Aorta (tissue), 5 donors: ENCODE measurements at places on chromosomes 4 and X. TPM values are rescaled to one million over a fixed set of nuclear protein-coding genes. Genes with fewer than 3 reads are reported as not detected.
A peak's percentile ranks its signal among the peaks of the same experiment; 100 is the strongest.

FAM47E gene
- 2.4 TPM for total RNA-seq

ZNF674 gene
- 7.9 TPM for total RNA-seq

TGIF2LX gene
- not detected for total RNA-seq

SEC24D gene
- 126 TPM for total RNA-seq

BBS12 gene
- total RNA-seq, result 3.8 TPM

GRCh38 chr4:169618286-169618685 lies 2.1 kb upstream of the CLCN3 start:
- no peaks in the 10 kb centered on the region for H3K27me3 ChIP-seq
- DNase-seq, result no peak
- H3K4me3 ChIP-seq, result no peak overlapping the region
- no peaks in the 10 kb centered on the region for H3K4me1 ChIP-seq

GRCh38 chr4:140240237-140240636 lies 86.3 kb upstream of the MAML3 start:
- H3K27ac ChIP-seq, result no peak overlapping the region
- DNase-seq, result no peak
- no peak overlapping the region for H3K4me3 ChIP-seq
- H3K36me3 ChIP-seq, result no peaks in the 10 kb centered on the region
- no peaks in the 10 kb centered on the region for H3K27me3 ChIP-seq
- H3K4me1 ChIP-seq, result no peaks in the 10 kb centered on the region

- no peak overlapping the region for H3K4me3 ChIP-seq
- no peaks in the 10 kb centered on the region for H3K27me3 ChIP-seq
- no peak for DNase-seq
- peaks cover 2% of the 10 kb centered on the region for H3K4me1 ChIP-seq
- H3K36me3 ChIP-seq, result no peaks in the 10 kb centered on the region
These were observed 4.3 kb downstream of the TSPYL2 start for GRCh38 chrX:53086464-53086863.

- no peaks in the 10 kb centered on the region for H3K27me3 ChIP-seq
- H3K27ac ChIP-seq, result no peak overlapping the region
These were observed 21.9 kb downstream of the ERCC6L start for GRCh38 chrX:72216973-72217372.

DNA sequence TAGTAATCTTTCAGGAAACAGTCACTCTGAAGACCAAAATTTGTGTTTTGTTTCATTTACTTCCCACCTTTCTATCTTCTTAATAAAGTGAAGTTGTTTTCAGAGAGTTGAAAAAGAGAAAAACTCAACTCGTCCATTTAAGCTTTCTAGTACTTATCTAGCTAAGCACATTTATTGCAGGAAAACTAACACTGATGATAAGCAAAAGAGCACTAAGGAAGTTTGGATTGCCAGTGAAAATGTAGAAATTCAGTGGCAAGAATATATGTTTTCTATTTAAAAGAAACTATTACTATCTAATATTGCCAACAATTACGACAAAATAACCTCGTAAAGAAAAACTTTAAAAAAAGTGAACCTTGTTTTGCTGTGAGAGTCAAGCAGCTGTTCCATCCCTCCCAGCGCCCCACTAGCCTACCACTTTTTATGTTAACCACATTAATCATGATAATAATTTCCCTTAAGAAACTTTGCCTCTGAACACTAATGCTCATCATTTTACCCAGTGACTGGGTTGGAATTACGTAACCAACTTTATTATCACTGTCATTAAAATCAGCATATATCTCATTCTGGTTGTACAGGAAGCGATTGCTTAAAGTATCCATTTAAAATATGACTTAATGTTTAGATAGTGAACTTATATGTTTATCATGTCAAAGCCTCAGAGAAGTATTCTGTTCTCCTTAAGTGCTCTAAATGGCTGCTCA lies 24.8 kb downstream of the SPRY1 start:
- H3K36me3 ChIP-seq, result no peaks in the 10 kb centered on the region
- H3K27me3 ChIP-seq, result no peaks in the 10 kb centered on the region
- peaks cover 2% of the 10 kb centered on the region for H3K4me1 ChIP-seq
- H3K4me3 ChIP-seq, result no peak overlapping the region

DNA sequence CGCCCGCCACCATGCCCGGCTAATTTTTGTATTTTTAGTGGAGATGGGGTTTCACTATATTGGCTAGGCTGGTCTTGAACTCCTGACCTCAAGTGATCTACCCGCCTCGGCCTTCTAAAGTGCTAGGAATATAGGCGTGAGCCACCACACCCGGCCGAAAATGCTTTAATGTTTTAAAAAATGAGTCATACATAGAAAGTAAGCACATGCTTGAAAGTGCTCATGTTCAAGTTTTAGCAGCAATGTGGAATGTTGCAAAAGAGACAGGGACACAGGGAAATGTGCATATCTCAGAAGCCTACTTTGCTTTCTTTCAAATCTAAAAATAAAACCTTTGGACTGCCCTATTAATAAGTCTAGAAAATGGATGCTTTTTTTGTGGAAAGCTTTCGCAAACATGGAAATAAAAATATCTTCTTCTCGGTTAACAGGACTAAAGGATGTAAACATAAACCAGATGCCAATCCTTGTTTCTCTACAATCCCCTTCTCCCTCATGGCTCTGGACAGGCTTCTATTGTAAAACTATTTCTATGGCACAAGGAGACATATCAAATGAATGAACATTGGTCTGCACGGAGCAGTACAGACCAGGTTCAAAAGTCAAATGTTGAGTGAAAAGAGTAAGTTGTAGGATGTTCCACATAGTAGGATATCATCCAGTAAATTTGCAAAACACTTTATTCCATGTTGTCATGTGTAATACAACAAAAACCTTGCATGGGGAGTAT lies 15.0 kb downstream of the MECP2 start:
- no peak overlapping the region for H3K27ac ChIP-seq
- no peaks in the 10 kb centered on the region for H3K36me3 ChIP-seq
- H3K27me3 ChIP-seq, result no peaks in the 10 kb centered on the region

- no peaks in the 10 kb centered on the region for H3K36me3 ChIP-seq
- H3K27me3 ChIP-seq, result no peaks in the 10 kb centered on the region
- DNase-seq, result no peak
- no peak overlapping the region for H3K4me3 ChIP-seq
These were observed 46.7 kb downstream of the FGF16 start for GRCh38 chrX:77493677-77494553.

GRCh38 chr4:186570193-186570996 lies 15.0 kb upstream of the MTNR1A start:
- no peaks in the 10 kb centered on the region for H3K36me3 ChIP-seq
- peak overlapping the region; percentile 52 for H3K4me3 ChIP-seq
- no peak overlapping the region for H3K27ac ChIP-seq
- no peaks in the 10 kb centered on the region for H3K27me3 ChIP-seq
- H3K4me1 ChIP-seq, result no peaks in the 10 kb centered on the region

DNA sequence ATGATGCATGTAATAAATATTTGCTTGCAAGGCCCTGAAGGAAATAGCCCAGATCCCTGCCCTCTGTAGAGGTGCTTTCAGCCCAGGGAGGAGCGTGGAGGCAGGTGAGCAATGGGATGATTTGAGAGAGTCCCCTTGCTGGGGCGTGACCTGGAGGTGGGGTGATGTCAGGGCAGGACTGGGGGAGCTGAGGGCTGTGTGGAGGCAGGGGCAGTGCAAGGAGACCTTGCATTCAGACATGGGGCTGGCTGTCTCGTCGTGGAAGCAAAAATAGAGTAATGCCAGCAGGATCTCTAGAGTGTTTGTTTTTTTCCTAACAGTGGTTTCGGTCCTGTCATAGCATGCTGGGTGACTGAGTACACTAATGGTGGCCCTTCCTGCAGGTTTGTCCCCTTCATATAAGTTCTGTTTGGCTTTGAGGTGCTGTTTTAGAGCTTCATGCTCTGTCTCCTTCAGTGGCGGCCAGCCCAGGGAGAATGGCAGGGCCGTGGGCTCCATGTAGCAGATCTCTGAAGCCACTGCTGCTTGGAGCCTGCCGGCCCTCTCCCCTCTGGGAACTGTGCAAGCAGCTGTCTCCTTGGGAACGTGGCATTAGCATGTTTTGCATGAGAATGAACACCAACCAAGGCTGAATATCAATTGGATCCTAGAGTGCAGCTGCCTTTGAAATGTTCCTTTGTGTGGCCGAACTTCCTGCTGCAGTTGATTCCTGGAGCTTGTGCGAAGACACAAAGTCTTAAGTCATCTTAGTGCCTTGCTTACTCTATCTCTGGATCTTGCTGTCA lies 39.3 kb upstream of the CLDN34 start:
- H3K27ac ChIP-seq, result no peak overlapping the region
- no peaks in the 10 kb centered on the region for H3K27me3 ChIP-seq
- H3K4me1 ChIP-seq, result no peaks in the 10 kb centered on the region
- no peak overlapping the region for H3K4me3 ChIP-seq

DNA sequence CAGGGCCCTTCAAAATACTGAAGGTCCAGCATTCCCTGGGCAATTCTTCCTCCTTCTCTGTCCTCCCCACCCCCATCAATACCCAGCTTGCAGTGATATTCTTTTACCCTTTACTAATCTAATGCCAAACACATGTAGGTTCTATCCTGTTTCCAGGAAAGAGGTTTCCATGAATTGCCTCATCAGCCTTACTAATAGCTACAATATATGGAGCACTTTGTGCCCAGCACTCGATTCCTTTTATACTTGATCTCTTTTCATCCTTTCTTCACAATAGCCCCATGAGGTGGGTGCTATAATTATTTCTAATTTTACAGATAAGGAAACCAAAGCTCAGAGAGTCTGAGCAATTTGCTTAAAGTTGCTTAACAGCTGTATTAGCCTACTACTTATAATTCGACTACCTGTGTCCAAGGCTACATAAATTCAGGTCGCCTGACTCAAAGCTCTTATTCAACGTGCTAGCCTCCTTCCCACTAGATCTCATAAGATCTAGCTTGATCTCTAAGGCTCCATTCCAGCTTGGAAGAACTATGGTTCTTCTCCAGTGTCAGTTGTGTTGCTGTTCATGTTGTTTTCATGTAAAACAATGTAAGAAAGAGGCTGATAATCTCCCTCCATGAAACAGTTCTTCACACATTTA lies 229.6 kb upstream of the PGRMC2 start:
- peaks cover 5% of the 10 kb centered on the region for H3K4me1 ChIP-seq
- H3K4me3 ChIP-seq, result no peak overlapping the region
- H3K27ac ChIP-seq, result peak overlapping the region; percentile 98
- H3K27me3 ChIP-seq, result no peaks in the 10 kb centered on the region

GRCh38 chr4:152039691-152040090 lies 278.9 kb upstream of the GATB start:
- H3K36me3 ChIP-seq, result no peaks in the 10 kb centered on the region
- no peak overlapping the region for H3K27ac ChIP-seq
- no peaks in the 10 kb centered on the region for H3K4me1 ChIP-seq
